Melanocyte of skin (primary cell): ENCODE measurements at places on chromosomes 4 and X. TPM values are rescaled to one million over a fixed set of nuclear protein-coding genes. Genes with fewer than 3 reads are reported as not detected.

CCDC120 gene
- total RNA-seq = 0.62 and 1.3 TPM in 2 replicates

ASB12 gene
- total RNA-seq = not detected in 2 replicates

NWD2 gene
- total RNA-seq = not detected in 2 replicates

HSFX2 gene
- total RNA-seq = not detected in 2 replicates

COQ2 gene
- total RNA-seq = 17.6 and 23.6 TPM in 2 replicates

TMSB4X gene
- total RNA-seq = 106 and 136 TPM in 2 replicates

FAM47A gene
- total RNA-seq = not detected in 2 replicates

CNGA1 gene
- not detected in 2 replicates for total RNA-seq

DCLK2 gene
- total RNA-seq = 3.1 and 6.2 TPM in 2 replicates

EXOC1L gene
- 0.62 TPM in 1 of 2 replicates, not detected in the other for total RNA-seq

HTR2C gene
- not detected in 2 replicates for total RNA-seq

POLN gene
- 2.3 and 6.2 TPM in 2 replicates for total RNA-seq

UGT2B15 gene
- total RNA-seq = not detected in 2 replicates

FDCSP gene
- total RNA-seq = not detected in 2 replicates

MAGED4B gene
- 12.4 and 33.1 TPM in 2 replicates for total RNA-seq

GAGE12J gene
- total RNA-seq = not detected in 2 replicates

NAA11 gene
- not detected in 2 replicates for total RNA-seq

MAOA gene
- 5.5 and 9.8 TPM in 2 replicates for total RNA-seq

SPANXA1 gene
- total RNA-seq = not detected in 2 replicates

SNX12 gene
- 65.6 and 74.3 TPM in 2 replicates for total RNA-seq

DEFB131A gene
- not detected in 2 replicates for total RNA-seq

OTC gene
- total RNA-seq = not detected in 2 replicates

DUSP9 gene
- total RNA-seq = 2.3 and 5.4 TPM in 2 replicates

MAP3K15 gene
- total RNA-seq = not detected in 2 replicates

PPAT gene
- total RNA-seq = 29.3 and 42.7 TPM in 2 replicates

TMEM255A gene
- 10.5 and 18.6 TPM in 2 replicates for total RNA-seq

NIPAL1 gene
- total RNA-seq = 0.31 and 1.7 TPM in 2 replicates

ARHGEF38 gene
- total RNA-seq = under 0.01 TPM in 2 replicates

CXCL5 gene
- 26.5 and 412 TPM in 2 replicates for total RNA-seq
